Activated T-cell treated with anti-CD3 and anti-CD28 coated beads for 48 hours (primary cell): ENCODE measurements at places on chromosomes 4 and X.

GRCh38 chr4:54233277-54233696 is 4.2 kb downstream of the PDGFRA start:
- peak; percentile 82 for DNase-seq

DNA sequence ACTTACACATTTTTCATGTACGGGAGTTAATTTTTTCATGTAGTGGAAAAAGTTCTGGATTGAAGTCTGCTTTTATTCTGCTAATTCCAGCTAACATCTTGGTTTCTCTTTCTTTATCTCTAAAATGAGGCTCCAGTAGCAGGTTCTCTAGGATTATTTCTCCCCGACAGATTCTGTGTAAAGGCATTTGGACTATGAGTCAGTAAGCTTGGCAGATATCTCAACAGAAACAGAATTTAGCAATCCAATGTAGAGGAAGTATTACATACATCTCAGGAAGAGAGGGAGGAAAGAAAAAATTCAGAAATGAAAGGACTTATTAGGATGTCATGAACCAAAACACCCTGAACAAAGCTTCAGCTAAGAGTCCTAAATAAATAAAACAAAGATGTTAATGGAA is 1682.3 kb upstream of the TENM3 start:
- no peak for DNase-seq

DNA sequence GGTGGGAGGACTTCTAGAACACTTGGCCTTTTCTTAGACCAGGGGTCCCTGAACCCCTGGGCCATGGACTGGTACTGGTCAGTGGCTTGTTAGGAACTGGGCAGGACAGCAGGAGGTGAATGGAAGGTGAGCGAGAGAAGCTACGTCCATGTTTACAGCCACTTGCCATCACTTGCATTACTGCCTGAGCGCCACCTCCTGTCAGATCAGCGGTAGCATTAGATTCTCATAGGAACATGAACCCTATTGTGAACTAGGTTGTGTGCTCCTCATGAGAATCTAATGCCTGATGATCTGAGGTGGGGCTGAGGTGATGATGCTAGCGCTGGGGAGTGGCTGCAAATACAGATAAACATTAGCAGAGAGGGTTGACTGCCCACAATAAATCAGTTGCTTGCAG is 100.9 kb upstream of the IGFBP7 start:
- no peak for DNase-seq

DNA sequence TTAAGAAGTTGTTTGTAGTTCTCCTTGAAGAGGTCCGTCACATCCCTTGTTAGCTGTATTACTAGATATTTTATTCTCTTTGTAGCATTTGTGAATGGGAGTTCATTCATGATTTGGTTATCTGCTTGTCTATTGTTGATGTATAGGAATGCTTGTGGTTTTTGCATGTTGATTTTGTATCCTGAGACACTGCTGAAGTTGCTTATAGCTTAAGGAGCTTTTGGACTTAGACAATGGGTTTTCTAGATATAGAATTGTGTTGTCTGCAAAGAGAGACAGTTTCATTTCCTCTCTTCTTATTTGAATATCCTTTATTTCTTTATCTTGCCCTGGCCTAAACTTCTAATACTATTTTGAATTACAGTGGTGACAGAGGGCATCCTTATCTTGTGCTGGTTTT is 52.1 kb upstream of the GRID2 start:
- no peak for DNase-seq

GRCh38 chr4:162406637-162407365 is 243.0 kb upstream of the FSTL5 start:
- no peak for DNase-seq

DNA sequence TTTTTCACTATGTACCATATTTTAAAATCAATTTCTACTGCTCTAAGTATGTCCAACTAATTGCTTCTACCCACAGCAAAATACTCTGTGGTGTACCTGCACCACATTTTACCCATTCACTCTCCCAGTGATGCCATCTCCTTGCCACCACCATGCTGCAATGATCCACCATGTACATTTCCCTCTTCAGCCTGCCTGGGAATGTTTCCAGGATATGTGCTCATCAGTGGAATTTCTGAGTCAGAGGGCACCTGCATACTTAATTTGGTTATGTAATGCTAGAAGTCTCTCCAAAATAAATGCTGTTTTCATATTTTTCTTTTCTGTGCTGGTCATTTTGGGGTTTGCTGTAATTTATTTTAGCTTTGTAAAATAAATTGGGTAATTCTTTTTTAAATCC is 33.2 kb upstream of the OCIAD2 start:
- DNase-seq, result no peak

DNA sequence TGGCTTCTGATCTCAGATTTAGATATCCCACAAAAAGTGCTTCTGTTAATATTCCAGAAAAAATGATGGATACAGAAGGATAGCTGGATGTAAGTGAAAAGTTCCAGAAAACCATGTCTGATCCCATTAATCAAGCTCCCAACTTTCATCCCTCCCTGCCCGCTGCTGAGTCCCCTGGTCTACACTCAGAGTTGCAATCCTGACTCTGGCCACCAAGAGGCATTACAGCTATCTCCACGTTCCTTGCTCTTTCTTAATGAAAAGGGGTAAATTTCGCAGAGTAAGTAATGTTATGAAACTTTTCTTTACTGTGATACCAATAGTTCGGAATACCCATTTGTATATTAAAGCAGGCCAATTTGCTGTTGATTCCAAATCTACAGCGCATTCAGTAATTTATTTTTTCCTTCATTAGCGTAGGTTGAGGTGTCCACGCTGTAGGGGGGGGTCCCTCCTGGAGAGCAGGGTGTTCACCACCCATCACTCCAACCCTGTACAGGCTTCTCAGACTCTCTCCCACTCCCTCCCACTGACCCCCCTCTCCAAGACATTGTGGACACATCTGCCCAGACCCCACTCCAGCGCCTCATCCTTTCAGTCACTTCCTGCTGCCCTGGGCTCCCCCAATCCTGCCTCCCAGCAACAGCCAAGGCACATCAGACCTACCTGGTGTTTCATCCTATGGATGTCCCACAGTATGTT is 55.1 kb downstream of the RAB40A start:
- DNase-seq, result no peak

GRCh38 chr4:55087913-55088260 is 37.5 kb downstream of the KDR start:
- DNase-seq, result no peak
